ENCODE measurements at places on chromosomes 16 and 17. TPM values are rescaled to one million over a fixed set of nuclear protein-coding genes. Genes with fewer than 3 reads are reported as not detected.

Gene RAB37
- total RNA-seq: 5.6 TPM

Gene NPIPA5
- total RNA-seq: 11.0 TPM

Gene TNK1
- total RNA-seq: 9.3 TPM

Gene TAC4
- 0.47 TPM for total RNA-seq

Gene ITGAD
- 0.13 TPM for total RNA-seq

GRCh38 chr17:65093930-65094329 lies 37.4 kb upstream of the GNA13 start:
- H3K27me3 ChIP-seq: no peaks in the 10 kb centered on the region
- no peaks in the 10 kb centered on the region for H3K36me3 ChIP-seq
- H3K4me3 ChIP-seq: no peak overlapping the region
- no peak for DNase-seq

DNA sequence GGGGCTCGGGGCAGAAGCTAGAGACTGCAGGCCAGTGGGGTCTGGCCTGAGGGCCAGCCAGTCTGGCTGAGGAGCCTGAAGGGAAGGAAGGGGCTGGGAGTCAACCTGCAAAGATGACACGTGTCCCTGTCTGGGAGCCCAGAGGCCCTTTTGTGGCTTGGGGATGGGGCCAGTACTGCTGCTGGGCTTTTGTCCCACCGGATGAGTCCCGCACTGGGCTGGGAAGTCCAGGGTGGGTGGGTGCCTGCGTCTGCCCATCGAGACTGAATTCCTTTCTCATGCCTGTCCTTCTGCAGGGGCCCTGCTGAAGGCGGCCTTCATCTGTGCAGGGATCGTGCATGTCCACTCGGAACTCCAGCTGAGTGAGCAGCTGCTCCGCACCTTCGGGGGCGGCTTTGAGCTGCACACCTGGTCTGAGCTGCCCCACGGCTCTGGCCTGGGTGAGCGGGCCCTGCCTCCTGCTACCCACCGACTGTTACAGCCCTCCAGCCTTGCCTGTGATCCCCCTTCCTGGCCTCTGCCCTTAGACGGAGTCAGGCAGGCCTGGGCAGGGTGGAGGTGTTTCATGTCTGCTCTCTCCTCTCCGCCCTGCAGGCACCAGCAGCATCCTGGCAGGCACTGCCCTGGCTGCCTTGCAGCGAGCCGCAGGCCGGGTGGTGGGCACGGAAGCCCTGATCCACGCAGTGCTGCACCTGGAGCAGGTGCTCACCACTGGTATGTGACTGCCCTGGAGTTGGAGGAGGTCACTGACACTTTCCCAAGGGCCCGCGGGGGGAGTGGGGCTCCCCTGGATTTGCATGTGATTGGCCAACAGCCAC lies 20.9 kb downstream of the FCSK start:
- no peaks in the 10 kb centered on the region for H3K4me1 ChIP-seq
- peaks cover 15% of the 10 kb centered on the region for H3K36me3 ChIP-seq
- H3K27ac ChIP-seq: no peak overlapping the region
- no peak overlapping the region for H3K4me3 ChIP-seq
- no peak for DNase-seq

DNA sequence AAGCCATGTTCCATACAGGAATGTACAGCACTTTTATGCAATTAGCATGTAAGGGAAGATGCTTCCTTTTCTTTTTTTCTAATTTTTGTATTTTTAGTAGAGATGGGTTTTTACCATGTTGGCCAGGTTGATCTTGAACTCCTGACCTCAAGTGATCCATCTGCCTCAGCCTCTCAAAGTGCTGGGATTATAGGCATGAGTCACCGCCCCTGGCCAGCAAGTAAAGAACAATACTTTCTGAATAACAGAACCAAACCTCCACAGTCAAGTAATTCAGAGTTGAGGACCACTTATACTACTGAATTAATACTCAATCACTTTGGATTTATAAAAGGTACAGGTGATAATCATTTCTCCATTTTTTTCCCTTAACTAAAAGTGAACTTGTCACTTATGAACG lies 13.0 kb downstream of the C16orf87 start:
- H3K27me3 ChIP-seq: no peaks in the 10 kb centered on the region
- DNase-seq: no peak
- no peaks in the 10 kb centered on the region for H3K36me3 ChIP-seq
